Caco-2 (cell line): ENCODE measurements at places on chromosomes 7 and 10.
A peak's percentile ranks its signal among the peaks of the same experiment; 100 is the strongest.

DNA sequence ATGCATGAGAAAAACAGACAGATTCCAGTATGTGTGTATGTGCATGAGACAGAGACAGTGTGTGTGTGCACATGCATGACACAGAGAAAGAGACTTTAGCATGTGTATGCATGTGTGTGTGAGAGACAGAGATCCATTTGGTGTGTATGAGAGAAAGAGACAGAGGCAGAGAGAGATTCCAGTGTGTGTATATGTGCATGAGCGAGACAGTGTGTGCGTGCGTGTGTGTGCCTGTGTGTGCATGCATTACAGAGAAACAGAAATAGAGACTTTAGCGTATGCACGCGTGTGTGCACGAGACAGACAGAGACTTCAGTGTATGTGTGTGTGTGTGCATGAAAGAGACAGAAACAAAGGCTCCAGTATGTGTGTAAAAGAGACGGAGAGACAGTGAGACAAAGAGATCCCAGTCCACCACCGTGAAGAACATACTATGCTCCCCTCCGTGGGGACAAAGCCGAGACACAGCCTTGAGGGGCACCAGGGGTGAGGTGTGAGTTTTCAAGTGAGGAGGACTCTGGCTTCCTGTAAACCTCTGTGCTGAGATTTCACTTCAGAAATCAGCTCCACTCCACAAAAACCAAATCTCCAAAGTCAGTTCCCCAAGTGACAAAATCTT is 188.9 kb downstream of the GRID1 start:
- no peaks in the 10 kb centered on the region for H3K4me1 ChIP-seq
- no peak for DNase-seq
- no peak overlapping the region for H3K27ac ChIP-seq
- H3K4me3 ChIP-seq: no peak overlapping the region

- no peak for DNase-seq
- no peak overlapping the region for H3K4me3 ChIP-seq
These were observed 228.4 kb upstream of the DGKB start for GRCh38 chr7:15130666-15131541.

DNA sequence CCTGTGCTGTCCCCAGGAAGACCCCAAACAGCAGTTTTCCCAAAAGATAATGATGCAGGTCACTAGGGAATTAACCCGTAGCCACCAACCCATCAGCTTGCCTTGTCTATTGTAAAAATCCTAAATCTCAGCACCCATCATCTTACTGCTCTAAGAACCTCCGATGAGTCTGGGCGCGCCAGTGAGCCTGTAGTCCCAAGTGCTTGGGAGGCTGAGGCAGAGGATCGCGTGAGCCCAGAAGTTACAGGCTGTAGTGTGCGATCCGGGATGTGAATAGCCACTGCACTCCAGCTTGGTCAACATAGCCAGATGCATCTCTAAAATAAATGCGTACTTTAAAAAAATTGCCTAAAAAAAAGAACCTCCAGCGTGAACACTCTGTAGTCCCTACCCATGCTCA is 951 bp downstream of the AS3MT start:
- DNase-seq: peak; percentile 6
- no peaks in the 10 kb centered on the region for H3K27me3 ChIP-seq
- H3K4me3 ChIP-seq: peak overlapping the region; percentile 50
- H3K36me3 ChIP-seq: no peaks in the 10 kb centered on the region

- no peak overlapping the region for H3K4me3 ChIP-seq
- no peaks in the 10 kb centered on the region for H3K27me3 ChIP-seq
- no peak overlapping the region for H3K27ac ChIP-seq
- no peaks in the 10 kb centered on the region for H3K36me3 ChIP-seq
- no peaks in the 10 kb centered on the region for H3K4me1 ChIP-seq
- DNase-seq: no peak
These were observed 38.9 kb upstream of the RSU1 start for GRCh38 chr10:16856092-16856491.

DNA sequence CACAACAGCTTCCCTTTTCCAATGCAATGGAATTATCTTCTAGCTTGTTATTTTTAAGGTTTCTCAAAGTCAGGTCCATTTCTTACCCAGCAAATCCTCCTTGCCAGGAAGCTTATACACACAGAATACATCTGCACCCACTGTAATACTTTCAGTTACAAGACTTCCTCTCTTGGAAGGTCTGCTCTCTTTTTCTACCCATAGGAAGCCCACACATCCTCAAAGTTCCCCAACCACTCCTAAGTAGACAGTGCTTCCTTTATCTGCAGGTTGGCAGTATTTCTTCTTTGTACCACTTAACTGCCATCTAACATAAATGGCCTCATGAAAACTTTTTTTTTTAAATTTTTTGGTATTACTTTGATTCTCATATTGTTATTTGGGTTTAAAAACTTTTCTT is 155.6 kb downstream of the TAX1BP1 start:
- H3K4me1 ChIP-seq: peaks cover 10% of the 10 kb centered on the region
- no peak overlapping the region for H3K27ac ChIP-seq
- H3K27me3 ChIP-seq: no peaks in the 10 kb centered on the region
- no peak for DNase-seq

DNA sequence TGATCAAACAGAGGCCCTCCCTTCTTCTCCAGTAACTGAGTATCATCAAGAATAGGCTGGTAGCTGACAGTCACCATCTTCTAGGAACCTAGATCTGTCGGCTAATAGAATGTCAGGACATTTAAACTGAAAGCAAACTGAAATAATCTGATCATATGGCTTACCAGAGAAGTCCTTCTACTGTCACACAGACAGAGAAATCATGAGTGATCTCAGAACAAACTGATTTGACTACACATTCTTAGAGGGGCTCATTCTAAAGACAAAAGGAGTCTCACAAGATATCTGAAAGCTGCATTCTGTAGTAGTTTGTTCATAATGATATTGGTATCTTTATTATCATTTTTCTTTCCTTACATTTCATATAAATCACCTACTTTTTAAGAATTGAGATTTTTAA is 130.9 kb upstream of the ADCY1 start:
- H3K4me3 ChIP-seq: no peak overlapping the region
- no peaks in the 10 kb centered on the region for H3K4me1 ChIP-seq
- no peaks in the 10 kb centered on the region for H3K36me3 ChIP-seq
- H3K27ac ChIP-seq: no peak overlapping the region
- H3K27me3 ChIP-seq: no peaks in the 10 kb centered on the region

DNA sequence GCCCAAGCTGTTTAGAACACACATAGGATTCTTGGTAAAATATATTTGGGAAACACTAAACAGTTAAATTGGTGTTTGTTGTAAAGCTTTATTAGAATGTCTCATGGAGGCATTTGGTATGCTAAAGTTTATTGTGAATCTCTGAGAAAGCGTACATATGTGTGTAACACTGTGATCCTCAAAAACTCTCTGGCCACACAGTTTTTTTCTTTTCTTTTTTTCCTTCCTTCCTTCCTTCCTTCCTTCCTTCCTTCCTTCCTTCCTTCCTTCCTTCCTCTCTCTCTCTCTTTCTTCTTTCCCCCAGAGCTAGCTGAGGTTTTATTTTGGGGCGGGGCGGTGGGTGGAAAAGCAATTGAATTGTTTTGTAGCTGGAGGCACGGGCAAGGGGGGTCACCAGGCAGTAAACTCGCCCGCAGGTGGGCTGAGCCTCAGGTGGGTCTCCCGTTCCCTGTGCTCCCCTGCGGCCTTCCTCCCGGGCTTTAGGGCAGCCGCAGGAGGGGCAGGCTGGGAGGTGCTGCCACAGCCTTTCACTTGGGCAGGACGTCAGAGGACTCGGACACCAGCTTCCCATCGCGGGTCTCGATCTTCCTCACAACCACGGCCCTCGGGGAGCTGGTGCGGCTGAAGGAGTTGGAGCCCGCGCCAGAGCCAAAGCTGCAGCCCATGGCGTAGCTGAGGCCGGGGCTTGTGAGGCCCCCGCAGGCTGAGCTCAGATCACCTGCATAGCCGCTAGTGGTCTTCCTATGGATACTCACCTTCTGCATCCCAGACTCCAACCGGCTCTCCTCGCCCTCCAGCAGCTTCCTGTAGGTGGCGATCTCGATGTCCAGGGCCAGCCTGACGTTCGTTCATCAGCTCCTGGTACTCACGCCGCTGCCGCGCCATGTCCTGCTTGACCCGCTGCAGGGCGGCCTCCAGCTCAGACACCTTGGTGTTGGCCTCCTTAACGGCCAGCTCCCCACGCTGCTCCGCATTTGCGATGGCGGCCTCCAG is 459.0 kb downstream of the GATA3 start:
- H3K36me3 ChIP-seq: no peaks in the 10 kb centered on the region
- peak; percentile 38 for DNase-seq

DNA sequence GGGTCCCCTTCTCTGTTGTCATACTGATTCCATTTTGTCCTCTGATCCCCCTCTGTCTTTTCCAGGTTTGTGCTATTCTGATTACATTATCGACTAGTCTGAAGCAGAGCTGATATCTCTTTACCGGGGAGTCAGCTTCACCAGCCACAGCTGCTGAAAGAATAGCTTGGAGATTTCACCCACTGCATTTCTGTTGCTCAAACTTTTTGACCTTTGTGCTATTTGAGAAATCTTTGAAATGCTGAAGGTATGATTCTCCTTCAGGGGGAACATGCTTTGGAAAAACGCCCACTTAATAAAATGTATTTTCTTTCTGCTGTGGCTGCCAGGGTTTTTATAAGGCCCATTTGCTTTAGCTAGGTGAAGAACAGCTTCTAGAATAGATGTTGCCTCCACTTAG is 197.8 kb upstream of the TCF7L2 start:
- H3K4me1 ChIP-seq: peaks cover 62% of the 10 kb centered on the region
- no peak for DNase-seq

DNA sequence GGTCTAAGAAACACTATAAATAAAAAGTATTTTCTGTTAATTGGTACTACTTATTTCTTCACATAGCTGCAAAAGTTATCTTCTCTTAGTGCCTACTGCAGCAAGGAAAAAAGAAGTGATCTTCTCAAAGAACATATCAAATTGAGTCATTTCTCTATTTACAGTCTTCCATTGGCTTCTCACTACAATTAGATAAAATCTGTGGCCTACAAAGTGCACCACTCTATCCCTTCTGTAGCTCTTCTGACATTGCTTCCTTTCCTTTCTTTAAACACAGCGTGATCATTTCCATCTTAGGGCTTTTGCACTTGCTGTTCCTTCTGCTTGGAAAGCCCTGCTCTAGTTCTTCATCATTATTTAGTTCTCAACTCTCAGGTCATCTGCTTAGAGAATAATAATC is 44.7 kb downstream of the MXI1 start:
- no peaks in the 10 kb centered on the region for H3K27me3 ChIP-seq
- no peak for DNase-seq
- H3K4me1 ChIP-seq: no peaks in the 10 kb centered on the region
- H3K36me3 ChIP-seq: no peaks in the 10 kb centered on the region
- H3K27ac ChIP-seq: no peak overlapping the region
- no peak overlapping the region for H3K4me3 ChIP-seq

GRCh38 chr7:151243408-151244195 is 4.9 kb downstream of the SMARCD3 start:
- H3K4me1 ChIP-seq: peaks cover 8% of the 10 kb centered on the region; the same call in 1 of the 2 replicates
- H3K27me3 ChIP-seq: no peaks in the 10 kb centered on the region
- H3K27ac ChIP-seq: no peak overlapping the region
- H3K36me3 ChIP-seq: no peaks in the 10 kb centered on the region
- DNase-seq: no peak
- no peak overlapping the region for H3K4me3 ChIP-seq

GRCh38 chr7:39949971-39950472 is at the start of gene CDK13:
CDK13 (plus strand) TSS chr7:39950256; CDS start chr7:39950642, 386 bp downstream.
- DNase-seq: peak; percentile 90
- no peaks in the 10 kb centered on the region for H3K36me3 ChIP-seq
- peaks cover 12% of the 10 kb centered on the region; the same call in 1 of the 2 replicates for H3K4me1 ChIP-seq
- H3K27me3 ChIP-seq: no peaks in the 10 kb centered on the region
- peak within 1 kb of the TSS; percentile 93 for H3K4me3 ChIP-seq

DNA sequence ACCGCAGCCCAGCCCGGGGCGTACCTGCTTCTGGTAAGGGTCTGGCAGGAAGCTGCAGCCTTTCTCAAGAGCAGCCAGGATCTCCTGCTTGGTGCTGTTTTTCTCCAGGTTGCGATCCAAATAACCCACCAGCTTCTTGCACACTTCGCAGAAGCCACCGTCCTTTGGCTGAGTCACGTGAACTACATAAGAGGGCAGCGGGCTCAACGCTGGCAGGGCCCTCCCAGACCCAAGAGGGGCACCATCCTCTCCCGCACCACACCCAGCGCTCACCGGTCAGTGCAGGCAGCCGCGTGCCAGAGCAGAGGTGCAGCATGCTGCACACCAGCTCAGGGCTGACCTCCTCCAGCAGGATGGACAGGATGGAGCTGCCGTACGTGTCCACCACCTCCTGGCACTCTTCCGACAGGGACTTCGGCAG is 31.6 kb downstream of the PSAP start:
- H3K4me3 ChIP-seq: no peak overlapping the region
- peaks cover 30% of the 10 kb centered on the region for H3K36me3 ChIP-seq
- H3K27me3 ChIP-seq: no peaks in the 10 kb centered on the region
- H3K27ac ChIP-seq: no peak overlapping the region
- no peak for DNase-seq

DNA sequence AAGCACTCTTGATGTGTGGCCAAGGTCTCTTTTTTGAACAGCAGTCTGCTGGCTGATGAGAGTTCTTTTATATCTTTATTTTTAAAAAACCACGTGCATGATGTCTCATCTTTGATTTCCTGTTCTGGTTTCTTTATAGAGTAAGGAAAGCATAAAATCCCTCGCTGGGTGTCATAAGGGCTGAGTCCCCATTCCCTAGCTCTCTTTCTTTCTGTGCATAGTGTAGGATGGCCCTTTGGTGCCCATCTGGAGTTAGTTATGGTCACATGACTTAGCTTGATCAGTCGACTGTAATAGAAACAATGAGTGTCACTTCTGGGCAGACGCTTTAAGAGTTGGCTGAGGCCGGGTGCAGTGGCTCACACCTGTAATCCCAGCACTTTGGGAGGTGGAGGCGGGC is 38.5 kb downstream of the GHRHR start:
- no peaks in the 10 kb centered on the region for H3K27me3 ChIP-seq
- H3K4me3 ChIP-seq: no peak overlapping the region
- no peaks in the 10 kb centered on the region for H3K36me3 ChIP-seq
- no peaks in the 10 kb centered on the region for H3K4me1 ChIP-seq

DNA sequence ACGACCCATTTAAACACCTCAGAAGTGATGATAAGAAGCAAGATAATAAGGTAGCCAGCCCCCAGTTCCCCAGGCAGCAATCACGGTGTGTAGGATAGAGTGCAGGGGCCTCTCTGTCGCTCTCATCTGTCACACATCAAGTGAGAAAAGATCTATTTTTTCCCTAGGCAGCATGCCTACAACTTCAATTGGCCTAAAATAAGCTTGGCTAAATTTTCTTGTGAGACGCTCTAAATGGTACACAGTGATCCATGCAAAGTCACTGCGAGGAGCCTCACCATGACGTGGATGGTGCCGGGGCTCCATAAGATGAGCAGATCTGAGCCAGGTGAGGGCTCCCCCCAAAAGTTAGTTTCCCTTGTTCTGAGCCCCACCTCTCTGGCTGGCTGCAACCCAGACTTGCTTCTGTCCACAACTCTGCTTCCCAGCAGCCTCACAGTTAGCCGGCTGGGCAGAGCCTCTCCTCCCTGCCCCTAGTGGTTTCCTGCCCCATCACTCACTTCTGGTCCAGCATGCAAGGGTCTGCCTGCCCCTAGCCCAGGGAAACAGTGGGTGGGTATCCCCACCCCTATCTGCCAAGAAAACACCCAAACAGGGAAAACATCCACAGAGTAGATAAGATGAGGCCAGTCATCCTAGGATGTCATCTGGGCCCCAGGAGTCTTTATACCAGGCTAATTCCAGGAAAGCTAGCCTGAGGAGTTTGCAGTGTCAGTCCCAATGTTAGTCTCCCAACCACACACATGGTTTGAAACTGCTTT is 342.1 kb downstream of the GRID1 start:
- H3K4me3 ChIP-seq: no peak overlapping the region
- H3K36me3 ChIP-seq: no peaks in the 10 kb centered on the region
- DNase-seq: no peak
- H3K27me3 ChIP-seq: no peaks in the 10 kb centered on the region
- H3K4me1 ChIP-seq: no peaks in the 10 kb centered on the region

- no peaks in the 10 kb centered on the region for H3K4me1 ChIP-seq
- H3K27ac ChIP-seq: no peak overlapping the region
- H3K36me3 ChIP-seq: no peaks in the 10 kb centered on the region
These were observed 103.0 kb downstream of the NXPH1 start for GRCh38 chr7:8536431-8536830.
